ENCODE measurements at places on chromosomes 2 and 18.

GRCh38 chr18:68484241-68484640, 230.7 kb downstream of the TMX3 start:
- DNase-seq: no peak

GRCh38 chr18:42813570-42813969, 301.9 kb downstream of the RIT2 start:
- no peak for DNase-seq

DNA sequence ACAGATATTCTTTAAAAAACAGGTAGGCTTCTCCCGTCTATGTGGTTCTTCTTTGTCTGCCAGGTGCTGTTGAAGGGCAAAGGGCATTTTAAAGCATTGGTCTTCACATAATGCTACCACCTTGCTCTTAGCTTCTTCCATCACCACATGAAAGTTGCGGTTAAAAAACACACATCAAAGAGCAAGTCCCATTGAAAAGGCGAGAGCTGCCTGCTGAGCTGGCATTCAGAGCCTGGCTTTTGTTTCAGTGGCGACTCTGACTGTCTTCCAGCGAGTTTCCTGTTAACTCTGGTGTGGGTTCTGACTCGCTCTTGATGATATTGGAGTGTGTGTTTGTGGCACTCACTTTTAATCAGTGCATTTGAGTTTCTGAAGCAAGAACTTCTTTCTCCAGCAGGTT, 624.9 kb upstream of the FANCL start:
- no peak for DNase-seq

DNA sequence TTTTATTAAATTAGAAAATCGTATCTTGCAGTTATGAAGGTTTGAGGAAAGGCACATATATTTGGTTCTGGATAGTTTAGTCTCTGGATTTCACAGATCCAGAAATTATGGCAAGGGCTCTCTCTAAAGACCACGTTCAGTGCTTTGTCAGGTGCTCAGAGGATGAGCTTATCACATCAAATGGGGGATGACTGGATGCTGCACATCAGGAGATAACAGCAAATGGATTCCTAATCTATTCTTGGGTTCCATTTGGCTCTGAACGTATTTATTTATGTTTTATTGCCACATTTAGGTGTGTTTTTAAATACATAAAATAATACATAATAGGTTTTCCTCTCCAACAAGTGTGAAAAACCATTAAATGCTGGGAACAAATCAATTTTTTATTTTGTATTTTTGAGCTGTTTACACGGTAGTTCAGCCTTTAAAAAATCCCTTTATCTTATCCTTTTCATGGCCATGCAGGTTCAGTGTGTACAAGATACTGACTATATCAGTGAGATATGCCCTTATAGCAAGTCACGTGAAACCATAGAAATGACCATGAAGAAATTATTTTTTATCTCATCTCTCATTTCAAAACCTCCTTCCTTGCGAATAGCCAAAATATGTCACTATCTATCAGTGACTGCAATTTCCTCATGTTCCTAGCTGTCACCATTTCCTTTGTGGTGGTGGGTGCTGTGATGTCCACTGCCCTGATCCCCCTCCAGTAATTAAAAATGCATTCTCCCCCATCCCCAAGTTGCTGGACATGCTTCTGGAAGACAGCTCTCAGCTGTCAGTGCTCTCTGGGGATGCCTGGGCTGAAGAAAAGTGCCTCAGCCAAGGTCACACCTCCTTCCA, 25.9 kb upstream of the CXCR4 start:
- DNase-seq: no peak

- DNase-seq: no peak
Observed at GRCh38 chr2:207974216-207974605, 51.1 kb downstream of the PLEKHM3 start.

GRCh38 chr18:74918276-74918790, 290.6 kb downstream of the PTGR3 start:
- DNase-seq: no peak

- no peak for DNase-seq
Observed at GRCh38 chr2:195468771-195469170, 188.3 kb upstream of the SLC39A10 start.

DNA sequence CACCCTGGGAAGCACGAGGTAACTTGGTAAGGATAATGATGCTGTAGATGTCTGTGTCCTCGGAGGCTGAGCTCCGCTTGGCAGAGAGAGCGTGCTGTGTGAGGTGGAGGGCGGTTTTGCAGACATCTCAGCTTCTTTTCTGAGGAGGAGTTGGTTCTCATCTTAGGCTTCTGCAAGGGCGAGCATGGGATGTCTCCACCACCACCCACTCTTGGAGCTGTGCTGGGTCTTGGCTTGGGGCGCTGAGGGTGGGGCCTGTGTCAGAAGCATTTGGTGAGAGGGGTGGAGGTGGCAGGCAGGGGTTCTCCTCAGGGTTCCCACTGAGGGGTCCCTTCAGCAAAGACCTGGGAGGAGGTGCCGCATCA, 9.2 kb downstream of the OXER1 start:
- no peak for DNase-seq

- no peak for DNase-seq
Observed at GRCh38 chr18:22032392-22032961, 136.9 kb upstream of the GATA6 start.

- no peak for DNase-seq
Observed at GRCh38 chr18:58512648-58513588, 116.0 kb downstream of the ALPK2 start.

GRCh38 chr2:194327196-194327888, 1329.7 kb upstream of the SLC39A10 start:
- no peak for DNase-seq

DNA sequence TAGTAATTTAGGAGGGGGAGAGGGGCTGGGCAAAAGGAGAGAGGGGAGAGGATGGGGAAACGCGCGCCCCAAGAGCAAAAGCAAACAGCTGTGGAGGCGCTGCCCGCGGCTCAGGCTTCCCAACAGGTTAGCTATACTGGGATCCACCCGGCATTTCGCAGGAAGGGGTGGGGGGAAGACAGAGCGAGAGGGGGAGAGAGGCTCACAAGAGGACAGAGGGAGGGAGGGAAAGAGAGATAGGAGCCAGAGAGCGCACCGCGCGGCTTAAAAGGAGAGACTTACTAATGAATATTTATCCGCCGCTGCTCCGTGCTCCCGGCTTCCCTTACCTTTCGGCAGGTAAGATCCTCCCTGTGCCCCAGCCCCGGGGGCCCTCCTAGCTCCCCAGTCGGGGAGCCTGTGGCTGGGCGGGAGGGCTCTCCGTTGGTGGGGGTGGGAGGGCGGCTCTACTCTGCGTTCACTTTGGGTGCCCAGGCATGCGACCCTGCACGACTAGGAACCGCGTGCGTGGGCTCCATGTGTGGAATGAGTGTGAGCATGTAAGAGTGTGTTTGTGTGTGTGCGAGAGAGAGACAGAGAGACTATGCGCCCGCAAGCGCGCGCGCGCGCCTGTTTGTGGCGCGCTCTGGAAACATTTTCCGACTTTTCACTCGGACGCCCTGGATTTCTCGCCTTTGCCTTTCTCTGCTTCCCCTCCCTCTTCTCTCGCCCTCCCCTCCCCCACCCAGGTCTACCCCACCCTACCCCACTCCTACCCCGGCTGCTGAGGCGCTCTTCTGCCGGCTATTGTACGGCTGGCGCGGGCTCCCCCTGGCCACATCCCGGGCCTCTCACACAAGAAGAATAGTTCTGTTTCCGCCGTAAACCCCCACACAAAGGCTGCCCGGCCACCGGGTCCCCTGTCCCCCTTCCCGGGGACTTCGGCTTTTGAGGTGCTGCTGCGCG, 7.2 kb upstream of the SIX3 start:
- no peak for DNase-seq

DNA sequence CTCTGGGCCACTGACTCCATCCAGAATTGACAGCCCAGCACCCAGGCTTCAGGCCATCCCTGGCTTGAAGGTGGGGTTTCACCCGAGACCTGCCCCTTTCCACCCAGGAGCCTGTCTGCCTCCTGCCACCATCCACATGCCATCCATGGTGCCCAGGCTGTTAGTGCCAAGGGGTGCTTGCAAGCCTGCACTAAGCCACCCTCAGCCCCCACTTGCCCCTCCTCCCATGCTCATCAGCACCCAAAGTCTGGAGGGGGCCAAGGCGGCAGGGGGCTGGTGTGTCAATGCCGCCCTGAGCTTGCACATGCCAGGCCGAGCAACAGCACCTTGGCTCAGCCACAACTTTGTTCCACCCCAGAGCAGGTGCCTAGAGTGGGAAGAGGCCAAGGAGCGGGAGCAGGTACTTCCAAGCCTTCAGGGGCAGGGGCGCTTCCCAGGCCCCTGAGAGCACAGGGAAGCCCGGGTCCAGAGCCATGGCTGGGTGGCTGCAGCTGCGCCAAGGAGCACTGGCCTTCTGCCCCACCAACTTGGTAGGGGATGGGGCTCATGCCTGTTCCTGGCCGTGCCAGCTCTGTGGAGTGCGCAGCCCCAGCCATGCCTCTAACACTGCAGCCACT, 12.0 kb downstream of the SRD5A2 start:
- no peak for DNase-seq

DNA sequence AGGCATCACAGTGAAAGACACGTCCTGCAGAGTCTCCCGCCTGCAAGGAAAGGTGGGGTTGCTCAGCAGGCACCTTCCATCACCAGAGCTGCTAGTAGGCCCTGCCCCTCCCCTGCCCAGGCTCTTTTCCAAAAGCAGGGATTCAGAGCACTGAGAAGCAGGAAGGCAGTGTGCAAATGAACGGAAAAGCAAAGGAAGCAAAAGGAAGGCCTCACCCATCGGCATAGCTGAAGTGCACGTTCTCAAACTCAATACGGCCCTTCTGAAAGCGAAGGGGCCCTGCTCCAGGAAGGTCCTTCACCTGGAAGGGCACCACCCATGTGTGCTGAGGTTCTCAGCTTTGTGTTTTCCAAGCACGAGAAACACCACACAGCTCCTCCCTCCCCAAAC, 5.7 kb downstream of the ABCB6 start:
- no peak for DNase-seq

DNA sequence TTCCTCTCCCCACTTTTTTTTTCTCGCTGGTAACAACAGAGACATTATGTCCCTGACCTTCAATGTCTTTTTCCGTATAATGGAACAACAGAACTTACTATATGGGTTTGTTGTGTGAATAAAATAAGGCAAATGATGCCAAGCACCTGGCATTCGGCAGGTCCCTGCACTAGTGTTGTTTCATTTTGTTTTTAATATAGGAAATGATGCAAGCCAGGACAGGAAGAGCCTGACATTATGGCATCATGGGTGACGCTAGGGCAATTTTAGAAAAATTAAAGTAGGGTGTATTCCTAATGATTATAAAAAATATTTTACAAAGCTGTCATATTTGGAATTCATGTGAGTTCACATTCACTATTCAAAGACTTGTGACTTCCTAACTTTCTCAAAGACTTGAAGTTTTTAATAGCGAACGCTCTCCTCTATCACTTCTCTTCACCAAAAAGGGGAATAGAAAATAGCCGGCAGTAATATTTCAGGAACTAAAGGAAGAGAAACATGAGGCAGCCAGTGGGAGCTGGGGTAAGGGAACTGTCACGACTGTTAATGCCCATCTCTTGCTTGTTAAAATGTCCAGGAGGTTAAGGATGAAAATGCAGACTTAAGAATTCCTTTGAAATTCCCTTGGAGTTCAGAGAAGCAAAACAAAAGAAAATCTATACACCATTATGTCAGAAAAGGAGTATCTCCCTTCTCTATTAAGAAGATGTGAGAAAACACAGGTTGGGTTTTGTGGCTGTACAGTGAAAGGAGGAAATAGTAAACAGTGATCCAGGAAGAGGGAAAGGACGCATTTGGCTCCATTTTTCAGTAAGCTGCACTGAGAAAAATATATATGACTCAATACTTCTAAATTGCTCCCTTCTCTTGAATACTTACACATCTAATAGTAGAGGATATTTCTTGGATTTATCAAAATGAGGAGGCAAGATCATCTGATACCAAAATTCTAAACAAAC, 60.2 kb downstream of the DPP4 start:
- no peak for DNase-seq

GRCh38 chr2:667332-667999, 9.7 kb downstream of the TMEM18 start:
- DNase-seq: no peak

DNA sequence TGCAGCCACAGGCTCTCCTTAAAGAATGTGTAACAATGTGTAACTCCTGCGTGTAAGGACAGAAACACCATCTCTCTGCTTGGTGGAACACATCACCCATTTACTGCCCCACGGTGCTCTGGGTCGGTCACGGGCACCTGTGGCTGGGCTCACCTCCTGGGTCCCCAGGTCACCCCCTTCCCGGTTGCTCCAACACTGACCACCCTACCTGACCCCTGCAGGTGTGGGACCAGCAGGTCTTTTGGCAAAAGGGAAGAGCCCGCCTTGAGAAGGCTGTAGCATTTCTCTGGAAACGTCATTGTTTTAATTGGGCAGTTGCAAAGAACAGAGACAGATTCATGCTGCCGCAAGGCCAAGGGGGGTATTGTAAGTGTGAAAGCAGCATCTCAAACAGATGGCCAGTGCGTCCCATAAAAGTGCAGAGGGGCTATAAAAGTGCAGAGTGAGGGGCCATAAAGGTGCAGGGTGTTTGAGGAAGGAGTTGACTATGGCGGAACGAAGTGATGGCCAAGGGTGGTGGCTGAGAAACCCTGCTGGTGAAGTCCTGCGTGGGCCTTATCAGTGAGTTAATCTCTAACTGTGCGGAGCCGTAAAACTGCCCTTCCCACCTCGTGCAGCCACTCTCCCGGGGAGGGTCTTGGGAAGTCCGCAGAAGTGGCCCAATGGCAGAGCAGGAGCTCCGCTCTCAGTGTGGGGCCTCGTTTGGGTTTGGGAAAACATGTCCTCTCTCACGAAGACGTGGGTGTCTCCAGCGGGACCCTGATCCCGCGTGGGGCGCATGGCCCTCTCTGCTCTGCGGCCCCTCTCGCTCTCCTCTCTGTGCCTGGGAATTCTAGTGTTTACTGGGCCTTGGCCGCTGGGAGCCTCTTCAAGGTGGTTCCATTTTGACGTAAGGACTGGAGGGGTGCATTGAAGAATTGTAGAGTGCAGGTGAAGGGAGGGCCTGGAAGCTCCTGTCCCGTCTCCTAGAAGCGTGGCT, 13.7 kb upstream of the NEU4 start:
- DNase-seq: no peak

GRCh38 chr2:205771031-205771430, 88.7 kb downstream of the NRP2 start:
- DNase-seq: no peak

- DNase-seq: no peak
Observed at GRCh38 chr18:55227771-55228170, 268.5 kb upstream of the CCDC68 start.

GRCh38 chr18:80105369-80106167, 3.5 kb upstream of the ADNP2 start:
- no peak for DNase-seq

DNA sequence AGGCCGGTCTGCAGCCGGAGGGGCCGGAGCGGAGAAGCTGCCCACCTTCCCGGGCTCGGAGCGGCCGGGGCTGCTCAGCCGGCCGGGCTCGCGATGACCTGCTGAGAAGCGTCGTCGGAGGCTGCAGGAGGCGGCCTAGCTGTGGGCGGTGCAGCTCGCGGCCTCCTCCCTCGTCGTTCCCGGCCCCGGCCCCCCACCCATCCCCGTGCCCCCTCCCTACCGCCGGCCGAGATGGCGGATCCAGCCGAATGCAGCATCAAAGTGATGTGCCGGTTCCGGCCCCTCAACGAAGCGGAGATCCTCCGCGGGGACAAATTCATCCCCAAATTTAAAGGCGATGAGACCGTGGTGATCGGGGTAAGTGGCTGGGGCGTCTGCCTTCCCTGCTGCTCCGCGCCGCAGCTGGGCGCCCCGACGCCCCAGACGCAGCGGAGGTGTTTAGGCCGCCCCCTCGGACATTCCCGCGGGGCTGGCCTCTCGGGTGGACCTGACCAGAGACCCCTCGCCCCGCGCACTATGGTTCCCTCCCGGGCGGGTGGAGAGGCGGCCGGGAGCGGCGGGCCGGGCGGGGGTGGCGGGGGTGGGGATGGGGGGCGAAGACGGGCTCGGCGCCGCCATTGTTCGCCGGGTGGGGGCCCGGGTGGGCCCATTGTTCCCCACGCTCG, 492 bp downstream of the KIF5C start:
- no peak for DNase-seq
